ENCODE measurements at places on chromosomes 13 and 19.

DNA sequence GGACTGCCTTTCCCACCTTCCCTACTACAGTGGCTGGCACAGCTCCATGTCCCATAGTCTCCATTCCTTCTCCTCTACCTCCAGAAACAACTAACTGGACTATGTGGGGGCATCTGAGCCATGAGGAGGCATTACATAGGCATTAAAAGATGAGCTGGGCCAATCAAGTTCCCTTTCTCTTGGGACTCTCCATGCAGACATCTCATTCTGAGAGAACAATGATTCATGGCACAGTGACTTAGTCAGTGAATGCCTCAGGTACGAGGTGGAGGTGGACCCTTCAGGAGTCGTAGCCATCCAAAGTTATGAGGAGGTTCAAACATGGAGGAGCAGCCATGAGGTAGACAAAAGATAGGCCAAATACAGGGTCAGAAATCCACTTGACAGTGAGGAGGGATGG is 70.0 kb downstream of the GPC6 start:
- DNase-seq, result no peak

DNA sequence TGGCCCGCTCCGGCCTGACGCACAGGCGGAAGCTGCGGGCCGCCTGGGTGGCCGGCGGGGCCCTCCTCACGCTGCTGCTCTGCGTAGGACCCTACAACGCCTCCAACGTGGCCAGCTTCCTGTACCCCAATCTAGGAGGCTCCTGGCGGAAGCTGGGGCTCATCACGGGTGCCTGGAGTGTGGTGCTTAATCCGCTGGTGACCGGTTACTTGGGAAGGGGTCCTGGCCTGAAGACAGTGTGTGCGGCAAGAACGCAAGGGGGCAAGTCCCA is 4.4 kb downstream of the FFAR1 start:
- DNase-seq, result no peak

DNA sequence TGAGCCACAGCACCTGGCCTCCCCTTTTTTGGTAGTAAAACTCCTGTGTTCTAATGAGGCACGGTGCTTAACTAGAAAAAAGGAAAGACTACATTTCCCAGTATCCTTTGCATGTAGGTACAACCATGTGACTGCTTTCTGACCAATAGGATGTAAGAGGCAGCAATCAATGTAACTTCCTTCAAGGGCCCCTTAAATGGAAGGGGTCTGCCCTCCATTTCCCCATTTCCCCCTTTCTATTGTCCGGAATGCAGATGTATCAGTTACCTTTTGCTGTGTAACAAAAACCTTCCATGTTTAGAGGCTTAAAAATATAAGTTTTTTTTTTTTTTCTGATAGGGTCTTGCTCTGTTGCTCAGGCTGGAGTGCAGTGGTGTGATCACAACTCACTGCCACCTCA is 2.2 kb downstream of the GPR32 start:
- no peak for DNase-seq

DNA sequence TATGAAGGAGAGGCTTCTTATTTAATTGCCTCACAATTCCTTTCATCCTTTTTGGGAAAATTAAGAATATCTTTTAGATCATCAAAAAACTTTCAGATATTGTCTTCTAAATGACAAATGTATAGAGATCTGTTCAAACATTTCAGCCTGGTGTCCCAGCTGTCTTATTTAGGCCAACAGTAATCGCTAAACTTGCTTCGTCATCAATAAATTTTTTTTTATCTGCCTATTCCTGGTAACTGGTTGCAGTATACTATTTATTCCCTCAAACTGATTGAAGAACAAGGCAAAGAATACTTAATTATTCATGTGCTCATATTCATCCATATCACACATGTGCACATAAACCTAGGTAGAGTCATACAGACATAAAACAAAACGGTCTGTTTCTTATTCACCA is 5.3 kb upstream of the MYO16 start:
- no peak for DNase-seq
